ENCODE measurements at places on chromosomes 1 and 21.

- DNase-seq = peak; percentile 84
Observed at GRCh38 chr1:58251430-58252073, 295.0 kb downstream of the OMA1 start.

DNA sequence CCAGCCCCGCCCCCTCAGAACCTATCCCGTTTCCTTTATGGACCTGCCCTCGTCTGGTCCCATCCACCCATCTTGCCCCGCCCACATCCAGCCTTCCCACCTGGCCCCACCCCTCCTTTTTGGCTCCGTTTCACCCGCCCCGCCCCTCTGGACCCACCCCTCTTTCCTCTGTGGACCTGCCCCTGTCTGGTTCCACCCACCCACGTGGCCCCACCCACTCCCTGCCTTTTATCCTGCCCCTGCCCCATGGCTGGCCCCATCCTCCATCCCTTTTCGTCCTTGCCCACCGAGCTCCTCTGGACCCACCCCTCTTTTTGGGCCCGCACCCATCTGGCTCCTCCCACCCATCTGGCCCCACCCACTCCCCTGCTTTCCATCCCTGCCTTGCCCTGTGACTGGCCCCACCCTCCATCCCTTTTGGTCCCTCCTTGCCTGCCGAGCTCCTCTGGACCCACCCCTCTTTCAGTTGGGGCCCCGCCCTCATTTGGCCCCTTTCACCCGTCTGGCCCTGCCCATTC is 177.3 kb downstream of the CAMTA1 start:
- peak; percentile 96 for DNase-seq

DNA sequence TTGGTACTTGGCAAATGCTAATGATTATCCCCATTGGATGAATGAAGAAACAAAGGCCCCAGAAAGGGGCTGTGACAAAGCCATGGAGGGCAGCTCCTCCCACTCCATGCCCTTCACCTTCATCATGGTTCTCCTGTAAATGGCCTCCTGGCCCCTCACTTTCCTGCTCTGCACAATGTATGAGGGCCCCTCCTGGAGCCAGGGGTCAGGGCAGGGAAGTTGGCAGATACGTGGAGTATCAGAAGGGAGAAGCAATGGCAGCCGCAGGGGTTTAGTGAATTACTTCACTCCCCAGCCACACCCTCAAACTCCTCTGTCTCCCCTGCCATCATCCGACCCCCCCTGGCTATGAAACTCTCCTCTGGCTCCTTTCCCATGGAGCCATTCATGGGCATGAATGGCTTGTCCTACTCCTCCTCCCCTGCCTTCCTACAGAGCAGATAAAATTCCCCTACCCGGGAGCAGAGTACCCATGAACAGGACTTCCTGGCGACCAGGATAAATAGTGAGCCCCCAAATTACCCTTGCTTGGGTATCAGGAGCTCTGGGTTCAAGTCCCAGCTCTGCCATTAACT is 86.3 kb downstream of the CAMK2N1 start:
- DNase-seq = no peak

DNA sequence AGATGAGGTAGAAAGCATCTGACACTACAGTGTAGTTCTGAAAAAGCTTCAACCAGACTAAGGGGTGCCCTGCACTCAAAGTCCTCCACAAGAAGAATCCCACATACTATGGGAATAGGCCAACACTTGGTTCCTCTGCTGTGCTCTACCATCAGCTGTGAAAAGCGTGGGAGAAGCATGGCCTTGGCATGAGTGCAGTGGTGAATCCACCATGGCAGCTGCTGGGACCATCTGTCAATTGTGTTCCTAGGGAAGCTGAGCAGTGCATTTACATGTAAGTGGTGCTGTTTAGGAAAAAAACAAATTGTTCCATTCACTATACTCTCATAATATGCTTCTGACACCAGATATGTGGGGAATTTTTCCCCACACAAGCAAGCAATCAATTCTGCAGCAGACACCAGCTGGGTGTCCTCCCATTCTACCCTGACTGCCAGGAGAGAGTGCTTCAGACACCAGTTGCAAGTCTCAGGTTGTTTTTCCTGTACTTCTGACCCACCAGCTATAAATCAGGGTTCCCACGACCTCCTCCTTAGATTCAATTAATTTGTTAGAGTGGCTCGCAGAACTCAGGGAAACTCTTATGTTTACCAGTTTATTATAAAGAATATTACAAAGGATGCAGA is 230.8 kb upstream of the CHRM3 start:
- DNase-seq = no peak

DNA sequence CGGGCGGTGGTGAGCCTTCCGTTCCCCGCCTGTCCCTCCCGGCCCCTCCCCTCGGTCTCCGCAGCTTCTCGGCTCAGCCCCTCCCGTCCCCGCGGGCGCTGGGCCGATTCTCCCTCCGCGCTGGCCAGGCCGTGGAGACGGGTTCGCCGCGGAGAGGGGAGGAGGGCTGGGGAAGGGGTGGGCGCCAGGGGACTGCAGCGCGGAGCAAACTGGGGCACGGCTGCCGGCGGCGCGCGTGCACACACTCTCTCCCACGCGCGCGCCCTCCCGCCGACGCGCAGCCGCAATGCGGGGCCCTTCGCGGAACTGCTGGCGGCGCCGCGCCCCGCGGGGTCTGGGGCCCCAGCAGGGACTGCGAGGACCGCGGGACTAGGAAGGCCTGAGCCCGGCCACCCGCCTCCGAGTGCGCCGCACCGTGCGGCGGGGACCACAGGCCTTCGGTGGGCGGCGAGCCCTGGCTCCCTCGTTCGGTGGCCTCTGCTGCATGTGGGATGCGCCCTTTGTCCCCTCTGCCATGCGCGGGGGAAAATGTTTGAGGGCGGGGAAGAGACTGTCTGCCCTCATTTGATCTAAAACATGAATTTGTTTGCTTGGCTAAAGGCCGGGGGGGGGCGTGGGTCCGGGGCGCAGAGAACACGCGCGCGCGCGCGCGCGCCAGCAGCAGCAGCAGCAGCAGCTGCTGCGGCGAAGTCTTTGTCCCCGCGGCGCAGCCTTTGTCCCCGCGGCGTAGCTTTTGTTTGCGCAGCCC is 90.7 kb upstream of the VAMP3 start:
- peak; percentile 63 for DNase-seq

Measured in H1 (cell line).